Left hindlimb (tissue), 1 donor: ENCODE measurements at places on chromosomes 1 and 21.
A peak's percentile ranks its signal among the peaks of the same experiment; 100 is the strongest.

GRCh38 chr1:180926164-180926981, 13.7 kb downstream of the KIAA1614 start:
- peak; percentile 93 for DNase-seq

GRCh38 chr1:29901624-29902325, 665.5 kb downstream of the PTPRU start:
- DNase-seq: no peak

DNA sequence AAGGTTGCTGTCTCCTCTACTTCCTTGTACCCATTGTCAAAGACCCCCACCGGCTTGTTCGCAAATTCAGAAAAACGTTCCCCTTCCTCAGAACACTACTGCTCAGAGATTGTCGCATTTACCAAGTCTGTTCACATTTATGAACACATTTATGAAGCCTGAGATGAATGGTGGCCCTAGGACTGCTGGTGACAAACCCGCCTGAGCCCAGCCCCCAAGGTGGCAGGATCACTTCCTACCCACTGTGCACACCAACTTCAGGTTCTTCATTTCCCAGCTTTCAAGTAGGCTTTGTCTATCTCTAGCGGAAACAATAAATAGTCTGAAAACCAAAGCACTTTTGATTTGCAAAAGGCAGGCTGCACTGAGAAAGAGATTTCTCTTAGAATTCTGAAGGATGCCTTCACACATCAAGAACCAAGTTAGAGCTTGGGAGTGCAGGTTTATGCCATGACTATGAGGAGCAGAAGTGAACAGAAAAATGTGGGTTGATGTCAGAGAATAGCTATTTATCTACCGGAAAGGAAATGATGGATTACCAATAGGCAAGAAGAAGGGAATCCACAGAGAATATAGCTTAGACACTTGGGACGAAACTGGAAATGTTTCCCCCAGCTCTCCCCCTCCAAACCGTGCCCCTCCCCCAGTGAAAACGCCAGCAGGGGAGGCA, 200.5 kb downstream of the TOMM20 start:
- no peak for DNase-seq

- no peak for DNase-seq
Measured at GRCh38 chr1:21325731-21326387, 35.6 kb upstream of the ECE1 start.

- no peak for DNase-seq
Measured at GRCh38 chr1:88647749-88648415, 36.2 kb upstream of the PKN2 start.

DNA sequence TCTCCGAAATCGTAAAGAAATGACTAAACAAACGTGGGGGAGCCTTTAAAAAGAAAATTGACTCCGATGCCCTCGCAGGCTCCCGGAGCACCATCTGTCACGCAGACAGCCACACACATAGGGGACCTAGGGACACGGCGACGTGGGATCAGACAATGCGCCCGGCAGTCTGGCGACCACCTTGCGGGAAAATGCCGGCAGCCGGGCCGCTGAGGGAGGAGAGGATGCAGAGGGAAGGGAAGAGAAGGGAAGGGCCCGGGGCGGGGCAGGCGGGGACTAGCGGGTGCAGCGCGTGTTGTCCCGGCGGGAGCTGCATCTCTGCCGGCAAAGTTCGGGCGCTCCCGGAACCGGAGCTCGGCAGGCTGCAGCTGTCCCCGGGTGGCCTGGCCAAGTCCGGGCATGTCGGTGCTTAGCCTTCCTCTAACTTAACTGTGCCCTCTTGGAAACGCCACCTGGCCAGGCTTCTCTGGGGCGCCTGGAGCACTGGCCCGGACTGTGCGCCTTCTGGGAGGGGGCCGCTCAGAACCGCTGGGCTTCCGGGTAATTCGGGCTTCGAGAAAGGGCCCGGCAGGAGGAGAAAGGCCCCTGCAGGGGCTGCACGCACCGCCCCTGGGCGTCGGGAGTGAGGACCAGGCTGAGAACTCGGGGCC, 1.8 kb downstream of the NHLH2 start:
- DNase-seq: peak; percentile 41
